ENCODE measurements at places on chromosomes 3 and 15. TPM values are rescaled to one million over a fixed set of nuclear protein-coding genes. Genes with fewer than 3 reads are reported as not detected.

The CCR5 gene
- total RNA-seq, result 0.22 TPM

GRCh38 chr3:67526246-67526645, 128.2 kb downstream of the SUCLG2 start:
- no peak for DNase-seq

DNA sequence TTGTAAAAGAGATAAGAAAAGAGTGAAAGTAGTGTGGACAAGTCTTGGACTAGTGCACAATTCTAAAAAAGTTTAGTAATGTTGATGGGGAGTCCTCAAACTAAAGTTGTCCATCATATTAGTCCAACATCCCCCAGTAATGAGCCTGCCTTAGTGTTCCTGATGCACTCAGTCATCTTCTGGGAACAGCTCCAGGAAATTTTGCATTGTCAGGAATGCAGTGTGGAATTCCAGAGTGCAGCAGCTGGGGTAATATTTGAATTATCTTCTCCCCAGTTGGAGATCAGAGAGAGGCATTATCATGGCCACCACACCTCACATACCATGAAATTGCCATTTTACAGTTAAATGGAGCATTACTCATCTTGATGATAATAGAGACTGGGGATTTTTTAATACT, 528.8 kb upstream of the NAALADL2 start:
- DNase-seq, result no peak

DNA sequence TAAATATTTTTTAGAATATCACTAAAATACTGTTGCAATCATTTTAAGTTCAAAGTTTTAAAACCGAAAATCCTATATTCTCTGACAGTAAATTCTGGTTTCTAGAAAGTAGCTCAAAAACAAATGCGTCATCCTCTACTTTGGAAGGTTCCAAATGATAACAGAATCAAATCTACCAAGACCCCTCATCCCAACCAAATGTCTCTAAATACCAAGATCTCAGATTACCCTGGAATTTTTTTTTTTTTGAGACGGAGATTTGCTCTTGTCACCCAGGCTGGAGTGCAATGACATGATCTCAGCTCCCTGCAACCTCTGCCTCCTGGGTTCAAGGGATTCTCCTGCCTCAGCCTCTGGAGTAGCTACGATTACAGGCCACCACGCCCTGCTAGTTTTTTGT, 16.8 kb downstream of the TBL1XR1 start:
- no peak for DNase-seq

GRCh38 chr3:66761093-66761780, 236.9 kb upstream of the KBTBD8 start:
- no peak for DNase-seq
